ENCODE measurements at places on chromosomes 1 and 21.
A peak's percentile ranks its signal among the peaks of the same experiment; 100 is the strongest.

DNA sequence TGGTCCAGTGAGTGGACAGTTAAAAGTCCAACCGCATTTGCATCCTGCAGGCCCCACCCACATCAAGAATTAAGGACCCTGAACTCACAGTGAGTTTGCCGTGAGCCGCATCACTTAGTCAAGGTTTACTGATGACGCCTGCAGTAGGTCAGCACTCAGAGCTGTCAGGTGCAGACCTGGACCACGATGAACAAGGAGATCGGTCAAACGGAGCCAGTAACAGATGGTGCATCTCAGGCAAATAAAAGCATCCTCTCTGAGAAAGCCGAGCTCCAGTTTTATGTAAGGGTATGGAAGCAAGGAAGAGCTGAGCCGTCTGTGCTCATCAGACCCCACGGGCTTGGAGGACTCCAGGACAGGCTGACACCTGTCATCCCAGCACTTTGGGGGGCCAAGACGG lies 4.5 kb downstream of the PRDM15 start:
- DNase-seq = no peak

GRCh38 chr1:34406377-34406776 lies 229.7 kb downstream of the C1orf94 start:
- no peak for DNase-seq

DNA sequence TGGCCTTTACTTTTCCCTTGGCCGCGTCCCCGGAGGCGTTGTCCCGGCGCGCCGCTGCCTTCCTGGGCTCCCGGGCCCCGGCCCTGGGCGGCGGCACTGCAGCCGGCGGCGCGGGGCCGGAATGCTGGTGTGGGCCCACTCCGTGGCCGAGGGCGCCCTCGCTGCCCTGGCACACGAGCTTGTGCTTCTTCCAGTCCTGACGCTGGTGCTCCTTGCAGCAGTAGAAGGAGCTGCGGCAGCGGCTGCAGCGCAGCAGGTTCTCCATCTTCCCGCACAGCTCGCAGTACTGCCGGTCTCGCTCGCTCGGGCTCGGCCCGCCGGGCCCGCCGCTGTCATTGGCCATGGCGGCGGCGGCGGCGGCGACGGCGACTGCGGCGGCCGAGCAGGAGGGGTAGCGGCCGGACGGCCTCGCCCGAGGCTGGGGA lies 529 bp downstream of the EGLN1 start:
- DNase-seq = peak; percentile 55

- no peak for DNase-seq
Observed at GRCh38 chr1:192877283-192877886, 68.5 kb downstream of the RGS2 start.

- no peak for DNase-seq
Observed at GRCh38 chr1:2141025-2141424, 53.5 kb downstream of the FAAP20 start.

GRCh38 chr1:17212487-17213121 lies 7.7 kb downstream of the PADI1 start:
- no peak for DNase-seq

DNA sequence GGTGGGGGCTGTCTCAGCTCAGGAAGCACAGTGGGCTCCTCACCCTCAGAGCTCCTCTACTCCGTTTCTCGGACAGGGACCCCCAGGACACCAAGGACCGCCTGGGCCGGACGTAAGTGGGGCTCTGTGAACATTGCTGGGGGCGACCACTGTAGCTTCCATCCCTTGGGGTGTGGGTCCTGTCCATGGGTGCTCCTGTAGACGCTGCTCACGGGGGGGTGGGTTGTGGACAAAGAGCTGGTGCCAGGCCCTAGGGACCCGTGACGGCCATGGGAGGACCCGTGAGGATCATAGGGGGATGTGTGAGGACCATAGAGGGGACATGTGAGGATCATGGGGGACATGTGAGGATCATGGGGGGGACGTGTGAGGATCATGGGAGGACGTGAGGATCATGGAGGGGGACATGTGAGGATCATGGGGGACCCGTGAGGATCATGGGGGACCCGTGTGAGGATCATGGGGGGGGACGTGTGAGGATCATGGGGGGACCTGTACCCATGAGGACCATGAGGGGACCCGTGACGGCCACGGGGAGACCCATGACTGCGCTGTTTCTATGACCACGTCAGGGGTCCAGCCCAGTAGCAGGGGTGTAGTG lies 18.1 kb downstream of the COL6A1 start:
- DNase-seq = no peak

DNA sequence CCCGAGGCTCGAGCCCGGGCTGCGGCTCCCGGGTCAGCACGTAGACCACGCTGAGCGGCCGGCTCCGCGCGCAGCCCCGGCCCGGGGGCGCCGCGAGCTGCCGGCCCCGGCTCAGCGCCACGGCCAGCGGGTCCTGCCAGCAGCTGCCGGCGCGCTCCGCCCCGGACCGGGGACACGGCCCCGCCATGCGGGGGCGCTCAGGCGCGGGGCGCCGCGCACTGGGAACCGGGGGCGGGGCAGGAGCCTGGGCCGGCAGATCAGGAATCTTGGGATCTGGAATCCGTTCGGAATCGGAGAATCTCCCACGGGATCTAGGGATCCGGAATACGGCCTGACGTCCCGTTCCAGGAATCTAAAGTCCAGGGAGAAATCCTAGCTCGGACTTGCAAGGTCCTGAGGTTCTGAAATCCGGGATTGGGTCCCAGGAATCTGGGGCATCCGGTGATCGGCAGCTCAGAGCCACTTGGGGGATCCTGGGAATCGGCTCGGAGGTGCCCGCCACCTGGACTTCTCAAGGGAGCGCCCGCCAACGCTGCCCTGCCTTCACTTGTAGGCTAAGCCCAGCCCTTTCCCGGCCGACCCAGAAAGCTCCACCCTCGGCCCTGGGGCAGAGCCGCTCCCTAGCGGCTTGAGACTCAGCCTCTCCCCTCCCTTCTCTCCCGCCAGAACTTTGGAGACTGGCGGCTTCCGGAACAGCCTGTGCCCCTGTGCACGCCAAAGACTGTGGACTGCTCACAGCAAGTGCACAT lies at the start of gene MAP3K6:
Gene MAP3K6 (minus strand): TSS at position 551 of the 749 bp plus-strand sequence. CDS start 364 bp downstream, at position 187.
- DNase-seq = peak; percentile 92

DNA sequence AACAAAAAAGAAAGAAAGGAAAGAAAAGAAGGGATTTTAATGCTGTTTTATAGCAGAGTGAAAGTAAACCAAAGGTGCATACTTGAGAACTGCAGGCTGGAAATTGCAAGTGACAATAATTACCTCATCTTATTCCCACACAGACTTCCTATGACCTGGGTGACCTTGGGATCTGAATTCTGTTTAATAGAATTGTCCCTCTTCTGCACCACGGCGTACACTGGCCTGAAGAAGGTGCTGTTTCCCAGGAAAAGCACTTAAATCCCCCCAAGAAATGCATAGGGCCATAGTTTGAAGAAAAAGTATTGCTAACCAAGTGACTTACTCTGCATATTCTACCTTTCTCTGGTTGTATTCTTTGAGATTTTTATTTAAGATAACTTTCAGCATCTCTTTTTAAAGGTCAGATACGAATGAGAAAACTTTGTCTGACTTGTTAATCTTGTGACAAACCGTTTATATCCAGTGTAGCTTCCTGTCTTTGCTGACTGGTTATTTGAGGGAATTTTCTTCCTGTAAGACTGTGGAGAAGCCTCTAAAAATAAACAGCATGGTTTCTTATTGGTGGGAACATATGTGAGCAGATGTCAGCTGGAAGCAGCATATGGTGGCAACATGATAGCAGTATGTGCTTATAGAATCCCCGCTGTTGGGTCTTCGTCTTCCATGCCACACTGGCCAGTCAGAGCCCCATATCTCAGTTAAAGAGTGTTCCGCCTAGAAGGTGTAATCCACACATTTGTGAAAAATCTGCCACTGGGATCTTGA lies 16.3 kb downstream of the TGFB2 start:
- no peak for DNase-seq

- no peak for DNase-seq
Observed at GRCh38 chr1:211036381-211037060, 97.4 kb downstream of the KCNH1 start.

GRCh38 chr1:109910123-109910962 lies at the start of gene CSF1:
CSF1 (plus strand) TSS chr1:109910849; CDS start chr1:109911024, 175 bp downstream.
- peak; percentile 94 for DNase-seq

- DNase-seq = no peak
Observed at GRCh38 chr1:25146451-25146855, 85.8 kb downstream of the SYF2 start.

DNA sequence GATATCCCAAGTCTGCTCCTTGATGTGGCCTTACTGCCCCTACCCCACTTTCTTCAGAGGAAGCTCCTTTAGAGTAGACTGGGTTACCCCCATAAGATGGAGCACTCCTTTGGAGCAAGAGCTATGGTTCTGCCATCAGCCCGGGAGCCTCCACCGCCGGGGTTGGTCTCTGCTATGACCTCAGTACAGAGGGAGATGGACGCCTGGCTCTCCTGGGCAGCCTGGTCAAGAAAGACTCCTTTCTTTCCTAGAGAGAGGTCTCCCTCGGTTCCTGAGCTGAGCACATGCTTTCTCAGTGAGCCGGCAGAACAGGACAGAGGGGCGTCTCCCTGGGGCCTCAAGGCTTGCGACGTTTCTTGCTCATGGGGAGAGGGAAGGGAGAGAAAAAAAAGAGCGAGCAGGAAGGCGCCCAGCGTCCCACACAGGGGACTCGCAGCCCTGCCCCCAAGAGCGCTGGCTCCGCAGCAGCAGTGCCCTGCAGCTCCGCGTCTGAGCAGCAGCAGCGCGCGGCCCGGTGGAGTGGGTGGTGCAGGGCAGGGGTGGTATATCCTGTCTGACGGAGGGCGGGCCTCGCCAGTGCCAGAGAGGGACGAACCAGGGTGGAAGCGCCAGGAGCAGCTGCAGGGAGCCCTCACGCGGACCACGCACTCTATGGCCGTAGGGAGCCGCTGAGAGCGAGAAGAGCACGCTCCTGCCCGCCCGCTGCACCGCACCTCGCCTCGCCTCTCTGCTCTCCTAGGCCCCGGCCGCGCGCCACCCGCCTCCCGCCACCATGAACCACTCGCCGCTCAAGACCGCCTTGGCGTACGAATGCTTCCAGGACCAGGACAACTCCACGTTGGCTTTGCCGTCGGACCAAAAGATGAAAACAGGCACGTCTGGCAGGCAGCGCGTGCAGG lies at the start of gene PKP1:
Gene PKP1 (plus strand): TSS at position 576 of the 899 bp plus-strand sequence. CDS start 197 bp downstream, at position 773.
- peak; percentile 62 for DNase-seq

GRCh38 chr1:115283681-115284146 lies 54.3 kb downstream of the NGF start:
- DNase-seq = no peak
